Epithelial cell of proximal tubule (primary cell): ENCODE measurements at places on chromosomes 2 and 18. TPM values are rescaled to one million over a fixed set of nuclear protein-coding genes. Genes with fewer than 3 reads are reported as not detected.

KLHL29 gene
- 7.7 and 12.0 TPM in 2 replicates for total RNA-seq

ZNF521 gene
- 2.0 and 12.2 TPM in 2 replicates for total RNA-seq

CIB4 gene
- total RNA-seq = not detected in 2 replicates

KCMF1 gene
- total RNA-seq = 43.0 and 65.8 TPM in 2 replicates

DCTN1 gene
- 93.1 and 96.3 TPM in 2 replicates for total RNA-seq

LCLAT1 gene
- 13.4 and 18.2 TPM in 2 replicates for total RNA-seq

EGR4 gene
- total RNA-seq = 0.07 TPM in 1 of 2 replicates, not detected in the other
